Cardiac muscle cell (in vitro differentiated cells and primary cell): ENCODE measurements at places on chromosomes 2 and 18.
A peak's percentile ranks its signal among the peaks of the same experiment; 100 is the strongest.

DNA sequence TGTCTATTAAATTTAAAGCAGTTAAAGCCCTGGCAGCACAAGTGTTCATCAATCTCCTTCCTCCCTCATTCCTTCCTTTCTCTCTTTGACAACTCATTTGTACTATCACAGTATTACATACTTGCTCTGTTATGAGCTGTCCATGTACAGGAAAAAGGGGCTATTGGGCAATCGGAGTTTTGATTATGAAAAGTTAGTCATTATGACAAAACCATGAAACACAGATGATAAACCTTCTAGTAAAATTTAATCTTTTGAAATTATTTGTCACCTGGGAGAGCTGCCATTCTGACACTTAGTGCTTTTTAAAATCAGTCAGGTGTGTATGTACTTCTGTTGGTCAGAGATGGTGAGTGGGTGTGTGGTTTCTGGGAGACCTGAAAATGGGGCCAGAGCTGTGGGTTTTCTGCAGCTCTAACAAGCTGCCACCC, 39.4 kb downstream of the MAP4K4 start:
- no peak for DNase-seq

DNA sequence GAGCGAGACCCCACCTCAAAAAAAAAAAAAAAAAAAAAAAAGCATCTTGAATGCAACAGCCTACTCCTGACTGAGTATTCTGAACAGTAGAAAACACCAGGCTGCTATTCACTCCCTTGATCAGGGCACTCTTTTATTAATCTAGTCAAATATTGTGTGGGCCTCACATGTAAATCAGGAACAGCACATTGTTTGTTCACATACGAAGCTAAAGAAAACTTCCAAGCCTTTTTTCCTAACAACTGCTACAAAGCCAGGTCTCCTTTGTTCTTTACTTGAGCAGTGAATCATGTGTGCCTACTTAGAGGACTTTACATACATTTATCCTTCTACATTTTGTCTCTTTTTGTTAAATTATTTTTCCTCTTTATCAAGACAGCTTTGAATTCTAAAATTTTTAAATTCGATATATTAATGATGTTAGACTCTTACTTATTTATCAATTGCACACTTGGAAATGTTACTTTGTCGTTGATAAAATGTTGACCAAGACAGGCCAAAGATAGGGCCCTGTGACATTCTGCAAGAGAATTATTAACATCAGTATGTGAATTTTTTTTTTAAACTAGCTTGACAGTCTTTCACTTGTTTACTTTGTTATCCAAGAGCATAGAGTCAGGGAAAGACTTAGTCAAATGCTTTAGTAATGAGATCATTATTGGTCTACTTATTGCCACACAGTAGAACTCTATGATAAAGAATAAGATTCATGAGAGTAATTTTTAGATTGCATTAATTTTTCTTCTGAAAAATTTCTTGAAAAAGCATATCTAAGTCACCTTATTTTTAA, 13.2 kb downstream of the SPATS2L start:
- DNase-seq, result peak; percentile 75

DNA sequence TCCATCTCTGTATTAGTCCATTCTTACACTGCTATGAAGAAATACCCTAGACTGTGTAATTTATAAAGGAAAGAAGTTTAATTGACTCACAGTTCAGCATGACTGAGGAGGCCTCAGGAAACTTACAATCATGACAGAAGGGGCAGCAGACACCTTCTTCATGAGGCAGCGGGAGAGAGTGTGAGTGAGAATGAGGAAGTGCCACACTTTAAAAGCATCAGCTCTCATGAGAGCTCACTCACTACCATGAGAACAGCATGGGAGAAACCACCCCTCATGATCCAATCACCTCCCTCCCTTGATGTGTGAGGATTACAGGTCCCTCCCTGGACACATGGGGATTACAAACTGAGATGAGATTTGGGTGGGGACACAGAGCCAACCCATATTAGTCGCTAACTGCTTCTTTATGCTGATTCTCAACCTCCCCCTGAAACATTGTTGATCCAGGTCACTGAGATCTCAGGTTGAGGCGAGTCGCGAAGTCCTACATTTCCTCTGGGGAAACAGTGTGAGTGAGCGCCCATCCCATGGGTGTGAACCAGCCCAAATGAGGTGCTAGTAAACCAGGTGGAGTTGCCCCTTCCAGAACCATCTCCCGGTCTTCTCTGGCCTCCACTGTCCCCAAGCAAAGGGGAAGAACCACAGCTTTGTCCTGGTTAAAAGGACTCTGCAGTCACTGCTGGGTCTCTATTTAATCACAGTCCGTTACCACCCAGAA, 123.8 kb downstream of the CAPN13 start:
- no peak for DNase-seq

DNA sequence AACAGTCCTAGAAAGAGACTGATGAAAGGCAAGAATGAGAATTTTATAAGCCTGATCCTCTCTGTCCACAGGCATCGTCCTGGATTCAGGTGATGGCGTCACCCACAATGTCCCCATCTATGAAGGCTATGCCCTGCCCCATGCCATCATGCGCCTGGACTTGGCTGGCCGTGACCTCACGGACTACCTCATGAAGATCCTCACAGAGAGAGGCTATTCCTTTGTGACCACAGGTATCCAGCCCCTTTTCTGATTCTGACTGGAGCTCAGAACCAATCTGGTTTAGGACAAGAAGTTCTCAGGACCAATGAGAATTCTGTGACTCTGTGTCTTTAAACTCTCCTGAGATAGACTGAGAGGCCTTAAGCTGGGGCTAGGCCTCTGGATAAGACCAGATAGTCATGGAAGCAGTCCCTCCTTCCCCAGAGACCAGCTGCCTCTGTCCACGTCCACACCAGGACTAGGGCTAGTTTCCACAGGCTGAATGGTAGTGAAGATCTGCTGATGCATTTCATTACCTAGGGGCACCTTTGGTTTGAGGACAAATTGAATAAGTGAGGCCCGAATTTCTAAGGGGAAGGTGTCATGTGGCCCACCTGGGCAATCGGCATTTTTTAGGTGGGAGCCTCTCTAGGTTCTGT, 13.1 kb upstream of the DGUOK start:
- no peak for DNase-seq

- peak; percentile 34 for DNase-seq
Observed at GRCh38 chr2:50346629-50347357, 685.1 kb downstream of the NRXN1 start.

DNA sequence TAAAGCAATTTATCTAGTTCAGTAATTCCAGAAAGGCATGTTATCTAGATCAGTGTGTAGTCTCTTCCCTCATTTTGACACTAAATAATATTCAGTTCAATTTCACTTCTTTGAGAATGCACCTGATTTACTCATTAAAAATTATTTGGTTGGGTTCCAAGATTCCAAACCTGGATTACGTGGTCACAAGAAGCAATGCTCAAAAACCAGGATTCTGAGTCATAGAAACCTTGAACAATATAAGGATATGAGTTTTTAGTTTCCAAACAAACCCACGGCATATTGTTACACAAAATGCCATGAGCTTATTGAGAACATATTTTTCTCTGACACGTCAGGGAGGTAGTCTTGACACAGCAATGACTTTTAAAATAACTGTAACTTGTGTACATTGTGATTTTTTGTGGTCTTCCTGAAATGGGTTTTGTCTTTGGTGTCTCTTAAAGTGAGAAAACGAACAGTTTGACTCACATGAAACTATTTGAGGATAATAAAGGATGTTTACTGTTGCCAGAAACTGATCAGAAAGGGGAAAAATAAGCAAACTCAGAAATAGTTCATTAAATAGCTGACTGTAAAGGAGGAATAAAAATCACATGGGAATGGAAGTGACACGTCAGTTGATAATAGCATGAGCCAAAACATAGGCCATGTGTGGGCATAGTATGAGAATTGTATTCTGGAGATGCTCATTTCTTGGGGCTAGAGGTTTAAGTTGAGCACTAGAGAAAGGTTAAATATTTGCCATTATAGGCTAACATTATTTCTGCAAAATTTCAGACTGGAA, 617.7 kb upstream of the CDH2 start:
- peak; percentile 62 for DNase-seq

DNA sequence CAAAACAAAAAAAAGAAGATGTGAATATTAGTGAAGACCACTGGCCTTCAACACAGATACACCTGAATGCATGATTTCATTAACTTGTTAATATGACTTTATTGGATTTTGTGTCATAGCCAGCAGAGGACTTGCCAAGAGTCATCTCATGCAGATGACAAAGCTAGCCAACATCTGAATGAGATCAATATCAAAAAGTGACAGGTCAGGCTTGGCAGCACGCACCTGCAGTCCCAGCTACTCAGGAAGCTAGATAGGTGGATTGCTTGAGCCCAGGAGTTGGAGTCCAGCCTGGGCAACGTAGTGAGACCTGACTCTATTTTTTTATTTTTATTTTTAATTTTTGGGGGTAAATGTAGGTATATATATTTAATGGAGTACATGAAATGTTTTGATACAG, 54.5 kb upstream of the TGIF1 start:
- DNase-seq, result no peak

- no peak for DNase-seq
Observed at GRCh38 chr2:151861174-151861573, 33.0 kb upstream of the ARL5A start.

DNA sequence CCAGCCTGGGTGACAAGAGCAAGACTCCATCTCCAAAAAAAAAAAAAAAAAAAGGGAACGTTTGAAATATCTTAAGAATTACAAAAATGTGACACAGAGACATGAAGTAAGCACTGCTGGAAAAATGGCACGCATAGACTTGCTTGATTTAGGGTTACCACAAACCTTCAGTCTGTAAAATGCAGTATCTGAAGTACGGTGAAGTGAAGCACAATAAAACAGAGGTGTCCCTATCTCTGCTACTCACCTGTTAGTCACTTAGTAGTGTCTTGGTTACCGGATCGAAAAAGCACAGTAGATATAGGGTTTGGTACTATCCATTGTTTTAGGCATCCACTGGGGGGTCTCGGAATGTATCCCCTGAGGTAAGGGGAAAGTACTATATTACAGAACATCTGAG, 11.6 kb upstream of the GREB1L start:
- DNase-seq, result no peak

DNA sequence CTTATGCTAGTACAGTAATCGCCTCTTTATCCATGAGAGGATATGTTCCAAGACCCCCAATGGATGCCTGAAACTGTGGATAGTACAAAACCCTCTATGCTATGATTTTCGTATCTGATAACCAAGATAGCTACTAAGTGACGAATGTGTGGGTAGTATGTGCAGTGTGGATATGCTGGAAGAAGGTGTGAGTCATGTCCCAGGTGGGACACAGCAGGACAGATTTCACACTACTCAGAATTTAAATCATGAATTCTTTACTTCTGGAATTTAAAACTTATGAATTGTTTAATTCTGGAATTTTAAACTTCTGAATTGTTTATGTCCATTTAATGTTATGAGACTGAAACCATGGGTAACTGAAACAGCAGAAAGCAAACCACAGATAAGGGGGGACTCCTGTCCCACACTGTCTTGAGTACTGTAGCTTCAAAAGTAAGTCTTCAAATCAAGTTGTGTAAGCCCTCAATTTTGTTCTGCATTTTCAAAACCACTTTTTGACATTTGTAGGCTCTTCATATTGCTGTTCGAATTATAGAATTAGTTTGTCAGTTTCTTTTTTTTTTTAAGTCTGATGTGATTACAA, 116.0 kb downstream of the LTBP1 start:
- DNase-seq, result peak; percentile 28

GRCh38 chr2:109230941-109231420, 102.0 kb downstream of the SH3RF3 start:
- no peak for DNase-seq

DNA sequence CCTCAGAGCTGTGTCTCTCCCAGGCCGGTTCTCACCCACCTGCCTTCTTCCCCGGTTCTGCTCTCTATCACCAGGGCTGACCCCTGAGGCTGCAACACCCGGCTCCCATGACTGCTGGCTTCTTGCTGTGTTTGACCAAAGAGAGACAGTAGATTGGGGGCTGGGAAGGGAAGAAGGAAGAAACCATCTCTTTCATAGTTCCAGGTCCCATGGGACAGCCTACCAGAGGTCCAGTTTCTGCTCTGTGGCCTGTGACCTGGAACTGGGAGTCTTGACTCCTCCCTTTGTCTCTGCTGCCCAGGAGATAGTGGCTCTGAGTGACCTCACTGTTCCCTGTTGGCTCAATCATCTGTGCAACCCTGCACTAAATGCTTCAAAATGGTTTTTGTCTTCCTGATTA, 38.1 kb downstream of the ALPK2 start:
- peak; percentile 20 for DNase-seq

- peak; percentile 10 for DNase-seq
Observed at GRCh38 chr2:221267773-221268425, 304.2 kb downstream of the EPHA4 start.

DNA sequence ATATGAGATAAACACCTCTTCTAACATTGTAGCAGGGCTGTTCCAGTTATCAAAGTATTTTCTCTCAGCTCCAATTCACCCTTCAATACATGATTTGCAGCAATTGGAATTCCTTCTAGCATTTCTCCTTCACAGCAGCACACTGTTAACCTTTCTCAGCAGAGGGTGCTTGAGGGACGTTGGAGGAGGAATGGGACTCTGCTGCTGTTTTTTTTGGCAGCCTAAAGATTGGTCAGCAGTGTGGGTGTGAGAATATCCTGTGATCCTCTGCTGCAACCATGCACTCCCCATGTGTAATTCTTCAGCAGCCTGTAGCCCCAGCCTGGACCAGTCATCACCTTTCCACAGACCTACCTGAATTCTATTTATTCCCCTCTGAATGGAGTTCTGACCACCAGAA, 1708.9 kb upstream of the CELF4 start:
- peak; percentile 46 for DNase-seq

GRCh38 chr2:239871481-239872435, 153.4 kb downstream of the NDUFA10 start:
- DNase-seq, result no peak

DNA sequence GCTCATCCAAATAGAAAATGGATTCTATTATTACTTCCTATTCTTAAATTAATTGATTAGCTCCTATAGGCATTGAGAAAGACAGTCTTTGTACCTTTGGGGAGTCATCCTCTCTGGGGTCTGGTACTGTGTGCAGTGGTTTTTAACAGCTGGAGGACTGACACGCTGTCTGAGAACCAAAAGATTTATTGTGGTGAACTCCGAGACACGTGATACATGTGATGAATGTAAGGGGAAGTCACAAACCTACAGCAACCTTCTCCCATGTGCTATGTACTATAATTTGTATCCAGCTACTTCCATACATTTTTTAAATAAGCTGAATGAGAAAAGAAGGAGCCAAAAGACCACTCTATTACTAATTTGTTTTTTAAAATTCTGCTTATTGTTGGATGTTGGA, 133.7 kb downstream of the GALNT3 start:
- no peak for DNase-seq

DNA sequence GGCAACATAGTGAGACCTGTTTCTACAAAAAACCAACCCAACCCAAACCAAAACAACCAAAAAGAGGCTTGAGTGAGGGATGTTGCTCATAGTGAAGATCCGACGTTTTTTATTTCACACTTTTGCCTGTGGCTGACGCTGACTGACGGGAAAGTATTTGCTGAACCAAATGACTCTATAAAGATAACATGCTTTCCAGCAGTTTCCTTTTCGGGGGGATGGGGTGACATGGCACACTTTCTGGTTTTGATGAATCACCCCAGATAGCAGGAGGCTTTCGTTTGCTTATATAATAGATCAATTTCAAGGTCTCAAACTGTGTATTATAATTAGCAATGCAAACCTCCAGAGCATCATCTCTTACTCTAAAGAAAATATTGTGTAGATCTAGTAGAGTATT, 150.8 kb downstream of the AQP4 start:
- DNase-seq, result no peak

GRCh38 chr18:58257461-58257860, 213.4 kb downstream of the NEDD4L start:
- DNase-seq, result no peak
